ENCODE measurements at places on chromosomes 6 and 20.

DNA sequence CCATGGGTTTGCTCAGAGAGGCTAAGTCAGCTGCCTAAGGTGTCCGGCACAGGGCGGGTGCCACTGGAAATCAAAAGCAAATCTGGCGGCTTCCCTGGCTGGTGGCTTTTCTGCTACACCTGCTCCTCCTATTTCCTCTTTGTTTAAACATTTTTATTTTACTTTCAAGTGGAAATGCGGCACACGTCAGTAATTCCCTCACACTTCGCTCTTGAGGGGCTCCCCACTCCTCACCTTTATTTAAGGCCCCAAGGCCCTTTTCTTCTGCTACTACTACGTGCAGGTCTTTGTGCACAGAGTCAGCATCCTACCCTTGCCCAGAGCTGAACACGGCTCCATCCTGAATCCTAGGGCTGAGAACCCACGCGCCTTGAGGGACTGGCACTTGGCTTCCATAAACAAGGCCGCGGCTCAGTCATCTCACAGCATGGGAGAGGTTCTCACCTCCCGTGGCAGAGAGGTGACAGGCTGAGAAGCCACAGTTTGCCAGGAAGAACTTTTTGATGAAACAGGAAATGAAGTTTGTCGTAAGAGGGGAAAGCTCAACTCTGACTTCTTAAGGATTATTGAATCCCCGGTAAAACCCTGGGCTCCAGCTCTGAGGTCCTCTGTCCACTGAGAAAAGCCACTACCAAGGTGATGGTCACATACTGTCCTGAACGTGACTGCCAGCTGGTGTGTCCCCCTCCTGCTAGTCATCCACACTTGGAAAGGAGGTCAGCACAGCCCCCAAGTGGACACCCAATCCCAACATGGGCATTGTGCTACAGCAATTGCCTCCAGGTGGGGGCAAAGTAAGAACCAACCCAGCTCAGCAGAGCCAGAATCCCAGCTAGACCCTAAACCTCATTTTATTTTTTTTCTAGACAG is 48.0 kb downstream of the NFATC2 start:
- peak; percentile 46 for DNase-seq

DNA sequence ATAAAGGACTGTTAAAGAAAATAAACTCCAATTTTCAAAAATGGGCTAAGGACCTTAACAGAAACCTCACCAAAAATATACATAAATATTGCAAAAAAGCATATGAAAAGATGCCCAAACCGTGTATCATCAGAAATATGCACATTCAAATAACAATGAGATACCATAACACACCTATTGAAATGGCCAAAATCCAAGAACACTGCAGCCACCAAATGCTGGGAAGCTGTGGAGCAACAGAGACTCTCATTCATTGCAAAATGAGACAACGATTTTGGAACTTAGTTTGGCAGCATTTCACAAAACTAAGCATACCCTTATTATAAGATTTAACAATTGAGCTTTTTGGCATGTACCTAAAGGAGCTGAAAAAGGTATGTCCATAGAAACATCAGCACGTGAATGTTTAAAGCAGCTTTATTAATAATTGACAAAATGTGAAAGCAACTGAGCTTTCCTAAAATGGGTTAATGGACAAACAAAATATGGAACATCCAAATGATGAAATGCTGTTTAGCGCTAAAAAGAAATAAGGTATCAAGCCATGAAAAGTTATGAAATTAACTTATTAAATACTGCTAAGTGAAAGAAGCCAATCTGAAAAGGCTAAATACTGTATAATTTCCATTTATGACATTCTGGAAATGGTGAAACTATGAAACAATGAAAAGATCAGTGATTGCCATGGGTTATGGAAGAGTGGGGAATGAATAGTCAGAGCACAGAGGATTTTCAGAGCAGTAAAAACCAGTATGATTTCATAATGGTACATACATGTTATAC is 592.6 kb upstream of the ADGRB3 start:
- no peak for DNase-seq

DNA sequence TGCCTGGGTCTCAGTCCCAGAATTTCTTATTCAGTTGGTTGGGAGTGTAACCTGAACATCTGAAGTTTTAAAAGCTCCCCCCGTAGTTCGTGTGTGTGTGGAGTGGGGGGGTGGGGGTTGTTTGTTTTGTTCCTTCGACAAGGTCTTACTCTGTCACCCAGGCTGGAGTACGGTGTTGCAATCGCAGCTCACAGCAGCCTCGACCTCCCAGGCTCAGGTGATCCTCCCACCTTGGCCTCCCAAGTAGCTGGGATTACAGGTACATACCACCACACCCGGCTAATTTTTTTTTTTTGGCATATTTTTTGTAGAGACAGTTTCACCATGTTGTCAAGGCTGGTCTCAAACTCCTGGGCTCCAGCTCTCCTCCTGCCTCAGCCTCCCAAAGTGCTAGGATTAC is 3.1 kb downstream of the CCM2L start:
- DNase-seq: no peak

GRCh38 chr6:139253656-139254055 is 38.1 kb downstream of the TXLNB start:
- DNase-seq: no peak

- DNase-seq: no peak
Measured at GRCh38 chr6:18447552-18447951, 60.4 kb downstream of the RNF144B start.

DNA sequence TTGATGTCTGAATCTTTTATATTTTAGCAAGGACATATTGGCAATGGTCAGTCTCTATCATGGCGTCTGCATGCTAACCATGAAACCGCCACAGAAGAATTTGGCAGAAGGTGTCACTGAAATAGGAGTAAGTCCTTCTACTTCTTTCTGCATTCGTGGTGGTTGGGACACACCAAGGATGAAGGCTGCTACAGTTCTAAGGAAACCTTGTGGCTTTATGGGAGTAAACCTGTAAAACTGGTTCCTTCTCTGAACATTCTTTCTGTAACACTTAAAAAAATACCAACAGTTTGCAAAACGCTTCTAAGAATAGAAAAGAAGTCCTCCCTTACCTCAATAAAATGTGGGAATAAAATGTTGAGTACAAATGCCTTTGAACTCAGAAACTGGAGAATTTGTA is 195.3 kb downstream of the SLC24A3 start:
- DNase-seq: no peak

- DNase-seq: no peak
Measured at GRCh38 chr6:14639983-14640599, 522.5 kb downstream of the CD83 start.

DNA sequence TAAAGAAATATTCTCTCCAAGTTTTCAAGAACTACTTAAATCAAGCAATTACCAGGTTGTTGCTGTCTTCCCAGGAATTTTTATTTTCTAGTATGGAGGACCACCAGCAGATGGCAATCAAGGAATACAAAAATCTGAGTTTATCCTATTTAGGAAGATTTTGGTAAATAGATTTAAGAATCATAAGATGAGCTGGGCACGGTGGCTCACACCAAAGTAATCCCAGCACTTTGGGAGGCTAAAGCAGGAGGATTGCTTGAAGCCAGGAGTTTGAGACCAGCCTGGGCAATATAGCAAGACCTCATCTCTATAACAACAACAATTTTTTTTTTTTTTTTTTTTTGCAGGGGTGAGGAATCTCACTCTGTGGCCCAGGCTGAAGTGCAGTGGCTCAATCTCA is 19.3 kb upstream of the SEC63 start:
- DNase-seq: peak; percentile 4

DNA sequence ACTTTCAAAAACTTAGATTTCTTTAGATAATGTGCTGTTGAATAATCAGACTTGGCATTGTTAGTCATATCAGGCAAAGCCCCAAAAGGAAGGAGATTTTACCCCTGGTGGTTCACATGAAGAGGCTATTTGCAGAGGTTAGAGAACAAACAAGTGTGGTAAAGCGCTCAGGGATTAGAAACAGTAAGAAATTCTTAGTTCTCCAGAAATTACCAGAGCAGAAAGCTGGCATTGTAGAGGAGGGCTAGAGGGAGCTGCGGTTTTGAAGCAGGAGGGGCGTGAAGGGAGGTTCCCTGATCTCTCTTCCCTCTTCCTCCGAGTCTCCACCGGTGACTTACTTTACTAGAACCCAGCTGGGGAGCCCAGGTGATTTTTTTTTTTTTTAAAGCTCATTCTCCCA is 10.2 kb downstream of the MYO6 start:
- DNase-seq: no peak

DNA sequence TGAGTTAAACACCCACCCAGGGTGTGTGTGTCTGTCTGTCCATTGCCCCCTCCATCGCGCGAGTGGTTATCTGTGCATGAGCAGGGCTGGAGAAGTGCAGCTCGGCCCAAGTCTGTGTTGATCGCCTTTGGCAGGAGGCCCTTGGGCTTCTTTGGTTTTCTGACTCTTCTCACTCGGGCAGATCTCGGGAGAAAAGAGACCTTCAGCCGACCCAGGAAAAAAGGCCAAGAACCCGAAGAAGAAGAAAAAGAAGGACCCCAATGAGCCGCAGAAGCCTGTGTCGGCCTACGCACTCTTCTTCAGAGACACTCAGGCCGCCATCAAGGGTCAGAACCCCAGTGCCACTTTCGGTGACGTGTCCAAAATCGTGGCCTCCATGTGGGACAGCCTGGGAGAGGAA is 132.9 kb downstream of the JPH2 start:
- no peak for DNase-seq

- DNase-seq: no peak
Measured at GRCh38 chr6:119226089-119226488, 123.5 kb downstream of the MAN1A1 start.

DNA sequence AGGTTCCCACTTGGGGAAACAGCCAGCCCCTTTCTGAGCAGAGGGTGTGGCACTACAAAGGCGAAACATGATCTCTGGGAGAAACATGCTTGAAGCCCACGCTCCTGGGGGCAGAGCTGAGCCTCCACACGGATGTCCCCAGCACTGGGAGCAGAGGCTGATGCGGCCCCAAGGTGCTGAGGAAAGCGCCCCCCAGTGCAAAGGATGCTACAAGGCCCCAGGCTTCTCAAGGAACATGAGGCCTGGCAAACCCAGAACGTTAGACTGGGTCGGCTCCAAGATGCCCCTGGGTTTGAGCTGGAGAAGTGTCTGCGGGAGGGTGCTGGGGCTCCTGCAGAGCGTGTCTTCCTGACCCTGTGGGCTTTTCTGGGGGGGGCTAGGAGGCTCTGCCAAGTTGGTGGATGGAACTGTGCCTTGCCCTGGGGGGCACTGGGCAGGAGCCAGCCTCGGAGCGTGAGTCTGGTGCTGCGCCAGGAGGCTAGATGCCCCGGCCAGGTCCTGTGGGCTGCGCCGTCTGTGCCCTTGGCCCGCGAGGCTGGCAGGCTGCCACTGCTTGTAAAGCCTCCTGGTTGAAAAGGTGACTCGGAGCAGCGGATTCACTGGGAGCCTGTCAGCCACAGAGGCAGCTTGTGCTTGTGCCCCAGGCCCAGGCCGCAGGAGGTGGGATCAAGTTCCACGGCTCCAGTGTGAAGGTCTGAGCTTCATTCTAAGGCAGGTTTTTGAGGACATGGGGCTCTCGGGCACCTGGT is 8.1 kb downstream of the SYNJ2 start:
- DNase-seq: no peak

GRCh38 chr20:9294041-9294440 is 220.3 kb upstream of the LAMP5 start:
- DNase-seq: no peak

- no peak for DNase-seq
Measured at GRCh38 chr6:14305624-14306023, 188.1 kb downstream of the CD83 start.

DNA sequence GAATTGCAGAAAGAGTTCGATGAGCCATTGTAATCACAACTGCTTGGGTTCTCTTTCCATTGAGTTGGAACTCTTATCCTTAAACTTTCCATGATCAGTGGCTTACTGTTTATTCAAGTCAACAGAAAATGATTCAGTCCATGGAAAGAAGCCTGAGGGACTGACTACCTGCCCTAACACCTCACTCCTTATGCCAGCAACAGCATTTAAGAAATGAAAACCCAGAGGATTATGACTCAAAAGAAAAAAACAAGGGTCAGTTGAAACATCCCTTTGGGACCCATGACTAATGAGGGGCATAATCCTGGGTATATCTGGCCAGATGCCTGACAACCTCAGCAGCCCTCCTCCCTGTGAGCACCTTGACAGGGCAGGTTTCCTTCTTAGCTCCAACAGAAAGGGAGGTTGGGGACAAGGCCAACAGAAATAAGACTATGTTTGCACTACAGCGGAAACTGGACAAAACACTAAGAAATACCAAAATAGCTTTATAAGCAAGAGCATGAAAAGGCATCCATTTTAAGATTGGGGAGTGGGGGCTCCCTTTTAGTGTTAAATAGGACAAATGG is 106.7 kb downstream of the MAP3K5 start:
- DNase-seq: no peak

DNA sequence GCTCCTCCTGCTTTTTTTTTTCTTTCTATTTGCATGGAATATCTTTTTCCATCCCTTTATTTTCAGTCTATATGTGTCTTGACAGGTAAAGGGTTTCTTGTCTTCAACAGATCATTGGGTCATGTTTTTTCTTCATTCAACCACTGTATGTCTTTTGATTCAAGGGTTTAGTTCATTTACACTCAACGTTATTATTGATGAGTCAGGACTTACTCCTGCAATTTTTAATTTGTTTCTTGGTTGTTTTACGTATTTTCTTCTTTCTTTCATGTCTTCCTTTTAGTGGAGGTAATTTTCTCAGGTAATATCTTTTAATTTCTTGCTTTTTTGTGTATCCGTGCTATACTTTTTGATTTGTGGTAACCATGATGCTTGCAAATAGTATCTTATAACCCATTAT is 429.1 kb upstream of the HTR1E start:
- no peak for DNase-seq

- DNase-seq: no peak
Measured at GRCh38 chr6:35036828-35037663, 104.1 kb downstream of the TCP11 start.

DNA sequence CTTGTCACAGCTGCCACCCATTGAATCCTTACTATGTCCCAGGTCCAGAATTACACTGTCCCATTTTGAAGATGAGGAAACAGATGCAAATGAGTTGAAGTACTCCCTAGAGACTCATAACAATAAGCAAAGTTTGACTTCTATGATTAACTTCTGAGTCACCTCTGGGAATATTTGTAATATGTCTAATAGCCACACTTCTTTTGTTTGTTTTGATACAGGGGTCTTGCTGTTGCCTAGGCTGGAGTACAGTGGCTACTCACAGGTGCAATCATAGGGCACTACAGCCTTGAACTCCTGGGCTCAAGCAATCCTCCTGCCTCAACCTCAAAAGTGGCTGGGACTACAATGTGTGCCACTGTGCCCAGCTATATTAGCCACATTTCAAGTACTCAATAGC is 11.4 kb upstream of the SOX12 start:
- no peak for DNase-seq
